Progenitor cell of endocrine pancreas (in vitro differentiated cells): ENCODE measurements at places on chromosomes 3 and 15.

DNA sequence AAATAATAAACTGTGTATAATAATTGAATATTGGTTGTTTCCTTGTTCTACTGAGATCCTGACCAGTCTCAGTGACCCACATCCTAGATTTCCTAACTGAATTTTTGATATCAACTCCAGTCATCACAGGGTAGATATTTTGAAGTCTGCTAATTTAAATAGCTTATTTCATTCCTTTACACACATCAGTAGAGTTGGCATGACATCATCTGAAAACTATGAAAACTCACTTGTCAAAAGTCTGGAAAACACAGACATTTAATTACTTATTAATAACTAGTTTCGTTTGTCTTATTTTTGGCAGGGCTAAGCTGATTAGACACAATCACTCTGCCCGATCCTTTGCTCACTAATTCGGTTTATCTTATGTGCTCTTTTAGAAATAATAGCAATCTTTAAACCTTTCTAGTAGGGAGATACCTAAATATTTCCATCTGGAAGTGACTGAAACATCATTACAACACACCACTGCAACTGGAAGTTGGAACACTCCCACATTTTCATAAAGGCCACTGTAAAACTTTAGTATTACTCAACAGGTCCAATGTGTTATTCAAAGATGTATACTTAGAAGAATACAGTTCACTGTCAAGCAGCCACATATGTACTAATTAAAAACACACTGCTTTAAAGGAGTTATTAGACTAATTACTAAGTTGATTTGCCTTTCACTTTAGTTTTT is 198.4 kb upstream of the ZNF717 start:
- no peak for DNase-seq

GRCh38 chr15:33310481-33311311 is at the start of gene RYR3:
RYR3 (plus strand) TSS chr15:33310967; CDS start chr15:33311046, 79 bp downstream.
- peak; percentile 22 for DNase-seq

DNA sequence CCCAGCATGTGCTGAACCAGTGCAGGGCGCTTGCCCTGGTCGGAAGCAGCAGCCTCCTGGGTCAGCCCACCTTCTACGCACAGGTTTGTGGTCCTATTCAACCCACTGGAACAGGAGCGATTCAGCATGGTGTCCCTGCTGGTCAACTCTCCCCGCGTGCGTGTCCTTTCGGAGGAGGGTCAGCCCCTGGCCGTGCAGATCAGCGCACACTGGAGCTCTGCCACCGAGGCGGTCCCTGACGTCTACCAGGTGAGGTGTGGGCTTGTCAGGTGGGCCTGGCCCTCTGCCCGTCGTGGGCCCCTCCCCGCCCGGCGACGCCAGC is 8.2 kb downstream of the MAN2A2 start:
- DNase-seq = no peak

DNA sequence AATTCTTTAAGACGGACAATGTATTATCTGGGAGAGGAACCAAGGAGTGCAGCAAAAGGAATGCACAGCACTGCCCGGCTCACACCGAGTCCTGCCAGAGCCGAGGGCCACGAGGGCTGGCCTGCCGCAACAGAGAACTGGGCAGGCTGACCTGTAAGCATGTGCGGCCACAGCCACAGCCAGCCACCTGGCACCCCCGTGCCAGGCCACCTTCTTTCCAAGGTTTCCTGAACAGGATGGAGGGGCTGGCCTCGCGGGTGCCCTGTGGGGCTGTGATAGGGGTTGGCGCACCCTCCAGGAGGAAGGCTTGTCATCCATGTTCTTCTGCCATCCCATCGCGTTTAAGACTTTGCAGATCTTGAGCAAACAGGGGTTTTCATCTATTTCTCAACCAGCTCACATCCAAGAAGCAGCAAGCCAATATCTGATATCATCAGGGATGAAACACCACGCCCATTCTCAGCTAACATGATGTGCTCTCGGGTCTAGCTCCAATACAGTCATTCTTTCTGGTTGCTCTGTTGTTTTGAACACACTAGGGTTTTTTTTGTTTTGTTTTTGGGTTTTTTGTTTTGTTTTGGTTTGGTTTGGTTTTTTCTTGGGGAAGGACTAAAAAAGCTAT is 10.2 kb downstream of the CA12 start:
- DNase-seq = no peak

GRCh38 chr3:62815981-62816380 is 59.2 kb downstream of the CADPS start:
- DNase-seq = no peak

DNA sequence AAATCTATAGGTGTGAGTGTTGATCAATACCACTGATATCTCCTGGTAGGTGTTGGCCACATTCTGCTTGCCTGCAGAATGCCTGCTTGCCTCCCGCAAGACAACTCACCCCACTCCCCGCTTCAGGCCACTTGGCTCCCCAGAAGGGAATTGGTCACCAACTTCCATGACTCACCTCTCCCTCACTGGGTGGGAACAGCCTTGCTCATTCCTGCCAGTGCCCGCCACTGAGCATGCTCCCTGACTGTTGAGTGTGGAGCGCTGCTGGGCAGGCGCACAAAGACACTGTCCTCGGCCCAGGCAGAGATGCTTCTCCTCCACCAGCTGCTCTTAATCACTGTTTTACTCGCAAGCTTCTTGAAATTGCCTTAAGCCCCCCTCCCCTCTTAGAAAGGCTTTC is 57.3 kb upstream of the PPP2R3A start:
- no peak for DNase-seq

DNA sequence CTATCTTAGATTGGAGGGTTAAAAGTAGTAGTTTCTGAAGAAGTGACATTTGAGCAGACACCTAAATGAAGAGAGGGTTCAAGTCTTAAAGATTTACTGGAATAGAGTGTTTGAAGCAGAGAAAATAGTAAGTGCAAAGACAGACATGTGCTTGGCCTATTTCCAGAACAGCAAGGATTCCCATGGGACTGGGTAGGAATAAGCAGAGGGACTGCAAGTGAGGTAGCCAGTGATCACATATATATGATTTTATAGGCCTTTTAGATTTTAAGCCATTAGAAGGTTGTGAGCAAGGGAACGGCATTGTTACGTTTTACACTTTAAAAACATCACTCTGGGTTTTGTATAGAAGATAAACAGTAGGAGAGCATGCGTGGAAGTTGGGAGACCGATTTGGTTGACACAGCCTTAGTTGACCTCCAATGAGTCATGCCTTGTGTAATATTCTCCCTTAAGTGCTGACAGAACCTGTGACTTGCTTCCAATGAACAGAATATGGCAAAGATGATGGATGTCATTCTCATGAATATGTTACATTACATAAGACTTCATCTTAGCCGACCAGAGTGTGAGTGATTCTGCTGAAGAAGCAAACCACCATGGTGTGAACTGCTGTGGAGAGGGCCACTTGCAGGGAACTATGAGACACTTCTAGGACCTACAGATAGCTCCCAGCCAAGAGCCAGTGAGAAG is 37.1 kb upstream of the SLC4A7 start:
- no peak for DNase-seq

DNA sequence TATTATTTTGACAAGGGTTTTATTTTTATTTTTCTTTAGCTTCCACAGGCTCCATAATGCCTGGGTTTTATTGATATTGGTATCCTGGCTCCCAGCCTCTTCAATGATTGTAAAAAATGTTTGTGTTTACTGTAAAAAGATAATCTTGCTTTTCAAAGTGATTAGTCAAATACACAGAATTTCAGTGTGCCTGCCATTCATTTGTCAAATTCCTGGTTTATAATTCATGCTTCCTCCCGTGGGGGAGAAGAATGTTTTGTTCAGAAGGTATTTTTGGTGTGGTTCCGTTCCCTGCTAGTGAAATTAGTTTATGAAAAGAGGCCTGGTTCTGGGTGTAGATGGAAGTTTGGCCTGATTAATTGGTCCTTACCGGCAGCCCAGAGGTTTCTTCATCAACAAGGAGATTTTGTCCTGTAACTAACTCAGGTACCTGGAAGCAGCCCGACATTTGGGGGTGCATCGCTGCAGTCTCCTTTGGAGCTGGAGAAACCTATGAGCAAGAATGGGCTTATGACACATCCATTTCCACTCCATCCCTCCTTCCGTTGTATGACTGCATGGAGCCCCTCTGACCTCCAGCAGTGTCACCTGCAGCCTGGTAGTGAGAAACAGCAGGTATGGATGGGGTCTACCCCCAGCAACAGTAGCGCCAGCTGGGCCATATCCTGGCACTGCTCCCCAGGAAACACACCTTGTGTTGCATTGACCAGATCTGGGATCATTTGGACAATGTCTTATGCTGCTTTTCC is 101.5 kb downstream of the PGPEP1L start:
- DNase-seq = no peak

- no peak for DNase-seq
Observed at GRCh38 chr3:114111060-114111770, 54.7 kb downstream of the QTRT2 start.

GRCh38 chr15:40985541-40986330 is 32.5 kb downstream of the CHAC1 start:
- DNase-seq = no peak

- DNase-seq = no peak
Observed at GRCh38 chr3:189331002-189331418, 159.2 kb downstream of the TPRG1 start.

GRCh38 chr3:51535146-51536019 is 3.1 kb upstream of the RAD54L2 start:
- DNase-seq = no peak

DNA sequence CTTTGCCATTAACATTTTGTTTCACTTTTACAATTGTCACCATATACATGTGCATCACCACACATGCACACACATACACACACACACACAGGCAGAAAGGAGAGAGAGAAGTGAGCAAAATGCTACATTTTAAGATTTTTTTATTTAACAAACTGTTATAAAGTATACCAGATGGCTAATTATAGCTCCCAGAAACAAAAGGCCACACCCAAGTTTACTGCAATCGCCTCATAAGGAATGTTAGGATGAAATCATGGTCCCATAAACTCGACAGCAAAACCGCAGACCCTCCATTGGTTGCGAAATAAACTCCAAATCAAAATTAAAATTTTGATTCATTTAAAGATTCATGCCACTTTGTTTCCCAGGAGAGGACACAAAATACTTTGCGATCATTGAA is 16.1 kb upstream of the C15orf61 start:
- no peak for DNase-seq

- DNase-seq = no peak
Observed at GRCh38 chr3:28637742-28638141, 289.1 kb upstream of the AZI2 start.

GRCh38 chr15:89070197-89071124 is 17.8 kb upstream of the ABHD2 start:
- DNase-seq = no peak

DNA sequence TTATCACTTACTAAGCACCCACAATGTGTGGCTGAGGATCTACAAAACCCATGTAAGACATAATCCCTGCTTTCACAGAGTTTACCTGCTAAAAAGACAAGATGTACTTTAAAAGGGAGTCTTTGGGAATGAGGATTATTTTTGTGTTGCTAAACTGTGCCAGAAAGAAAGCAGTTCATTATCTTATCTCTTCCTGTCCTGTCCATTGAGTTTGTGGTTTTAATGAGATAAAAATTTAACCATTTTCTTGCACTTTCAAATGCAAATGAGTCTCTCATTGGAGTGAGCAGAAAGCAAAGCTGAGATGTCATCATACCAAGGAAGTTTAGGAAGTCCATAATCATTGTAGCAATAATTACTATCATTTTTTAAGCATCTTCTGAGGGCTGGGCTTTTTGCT is 231.2 kb upstream of the ADAMTS9 start:
- DNase-seq = no peak

- DNase-seq = no peak
Observed at GRCh38 chr15:52423852-52424251, 104.8 kb downstream of the MYO5A start.

DNA sequence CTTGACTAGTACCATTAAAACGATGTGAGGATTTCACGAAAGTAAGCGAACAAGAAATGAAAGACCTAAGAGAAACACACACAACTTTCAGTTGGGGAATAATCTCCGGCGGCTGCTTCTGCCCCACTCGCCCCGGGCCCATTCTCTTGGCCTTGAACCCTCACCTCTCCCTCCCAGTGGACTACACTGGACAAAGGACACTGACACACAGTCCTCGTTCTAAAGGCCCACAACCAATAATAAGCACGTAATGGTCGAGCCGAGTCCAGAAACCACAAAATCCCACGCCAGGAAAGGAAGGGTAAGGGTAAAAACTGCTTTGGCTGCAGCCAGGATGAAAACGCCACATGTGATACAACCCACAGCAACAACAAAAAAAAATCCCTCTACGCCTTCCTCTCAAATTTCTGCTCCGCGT is 469 bp downstream of the ZNF770 start:
- no peak for DNase-seq

DNA sequence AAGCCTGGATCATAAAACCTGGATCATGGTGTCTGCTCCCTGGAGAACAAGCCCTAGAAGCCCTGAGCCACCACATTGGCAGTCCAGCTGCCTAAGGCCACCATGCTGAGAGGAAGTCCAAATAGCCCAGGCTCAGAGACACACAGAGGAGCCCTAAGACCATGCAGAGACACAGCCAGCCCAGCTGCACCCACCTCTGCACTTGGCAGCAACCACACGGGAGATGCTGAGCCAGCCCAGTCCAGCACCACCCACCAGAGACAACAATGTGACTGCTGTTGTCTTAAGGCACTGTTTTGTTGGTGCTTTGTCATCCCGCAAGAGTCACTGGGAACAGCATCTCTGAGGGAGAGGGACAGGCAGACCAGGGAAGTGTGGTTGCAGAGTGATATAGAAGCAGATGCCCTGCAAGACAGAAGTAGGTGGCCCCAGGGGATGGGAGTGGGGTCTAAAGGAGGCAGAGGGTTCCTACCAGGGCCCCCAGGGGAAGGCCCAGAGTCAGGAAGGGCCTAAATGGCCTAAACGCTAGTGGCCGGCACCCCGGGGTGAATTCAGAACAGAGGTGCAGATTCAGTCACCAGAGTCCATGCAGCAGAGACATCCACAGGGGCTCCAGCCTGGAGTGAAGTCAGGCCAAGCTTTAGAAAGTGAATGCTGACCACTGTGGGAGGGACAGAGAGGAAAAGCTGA is 105.4 kb upstream of the PRR20G start:
- no peak for DNase-seq

DNA sequence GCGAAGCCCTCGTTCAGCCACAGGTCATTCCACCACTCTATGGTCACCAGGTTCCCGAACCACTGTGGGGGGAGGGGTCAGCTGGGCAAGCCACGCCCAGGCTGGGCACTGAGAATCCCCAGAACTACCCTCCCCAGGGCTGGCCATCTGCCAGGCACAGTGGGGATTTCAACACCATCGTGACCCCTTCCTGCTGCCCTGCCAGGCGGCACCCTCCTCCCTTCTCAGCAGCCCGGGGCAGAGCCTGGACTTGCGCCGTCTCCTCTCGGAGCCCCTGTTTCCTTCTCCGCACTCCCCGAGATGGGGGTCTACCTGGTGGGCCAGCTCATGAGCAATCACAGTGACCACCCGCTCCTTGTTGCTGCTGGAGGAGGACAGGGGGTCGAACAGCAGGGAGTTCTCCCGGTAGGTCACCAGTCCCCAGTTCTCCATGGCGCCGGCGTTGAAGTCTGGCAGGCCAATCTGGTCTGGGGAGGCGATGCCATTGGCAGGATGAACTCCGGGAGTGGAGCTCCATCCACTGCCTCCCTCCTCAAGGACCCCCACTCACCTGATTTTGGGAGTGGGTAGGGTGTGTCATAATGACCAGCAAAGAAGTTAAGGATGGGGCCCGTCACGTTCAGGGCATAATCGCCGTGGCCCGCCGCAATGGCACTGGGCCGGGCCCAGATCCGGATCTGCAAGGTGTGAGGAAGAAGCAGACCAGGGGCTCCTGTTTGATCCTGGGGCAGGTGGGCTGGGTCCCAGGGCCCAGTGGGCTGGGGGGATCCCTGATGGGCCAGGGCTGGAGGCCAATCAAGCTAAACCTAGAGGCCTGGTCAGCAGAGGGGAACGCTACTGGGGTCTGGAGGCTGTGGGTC is 10.5 kb downstream of the ANPEP start:
- DNase-seq = no peak

GRCh38 chr3:182765287-182765686 is 28.0 kb upstream of the ATP11B start:
- no peak for DNase-seq
